Kasumi-1 (cell line): ENCODE measurements at places on chromosomes 13 and 19.
A peak's percentile ranks its signal among the peaks of the same experiment; 100 is the strongest.

DNA sequence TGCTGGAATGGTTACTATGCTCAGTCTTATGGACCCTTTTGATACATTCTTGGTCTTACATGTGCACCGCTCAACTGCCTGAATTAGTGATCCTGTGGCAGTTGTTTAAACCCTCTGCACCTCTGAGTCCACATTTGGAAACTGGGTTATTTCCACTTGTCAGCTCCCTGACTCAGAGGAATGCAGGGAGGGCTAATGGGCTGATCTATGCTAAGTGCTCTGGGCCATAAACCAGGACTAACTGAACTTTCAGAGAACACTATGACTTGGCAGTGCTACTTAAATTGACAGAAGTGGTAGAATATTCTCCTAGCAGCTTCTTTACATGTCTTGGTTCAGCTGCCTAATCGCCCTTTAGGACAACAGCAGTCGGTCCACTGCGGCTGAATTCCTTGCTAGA, 26.8 kb upstream of the MED4 start:
- DNase-seq: no peak

GRCh38 chr19:48310227-48310626, 15.1 kb upstream of the EMP3 start:
- DNase-seq: no peak

DNA sequence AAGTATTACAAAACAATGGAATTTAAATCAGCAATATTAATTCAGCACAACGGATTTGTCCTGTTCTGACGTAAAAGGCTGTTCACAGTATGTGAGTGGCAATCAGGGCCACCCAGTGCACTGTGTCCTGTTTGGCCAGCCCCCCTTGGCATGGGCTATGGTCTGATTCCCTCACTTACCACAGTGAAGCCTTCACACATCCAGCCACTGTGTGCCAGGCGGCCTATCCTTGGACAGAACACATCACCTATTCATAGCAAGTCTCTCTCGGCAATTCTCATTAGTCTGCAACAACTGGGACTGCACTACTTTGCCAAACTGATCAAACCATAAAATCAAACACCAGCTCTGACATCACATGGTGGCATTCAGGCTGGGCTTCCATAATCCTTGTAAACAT, 221.5 kb upstream of the TSHZ3 start:
- no peak for DNase-seq

DNA sequence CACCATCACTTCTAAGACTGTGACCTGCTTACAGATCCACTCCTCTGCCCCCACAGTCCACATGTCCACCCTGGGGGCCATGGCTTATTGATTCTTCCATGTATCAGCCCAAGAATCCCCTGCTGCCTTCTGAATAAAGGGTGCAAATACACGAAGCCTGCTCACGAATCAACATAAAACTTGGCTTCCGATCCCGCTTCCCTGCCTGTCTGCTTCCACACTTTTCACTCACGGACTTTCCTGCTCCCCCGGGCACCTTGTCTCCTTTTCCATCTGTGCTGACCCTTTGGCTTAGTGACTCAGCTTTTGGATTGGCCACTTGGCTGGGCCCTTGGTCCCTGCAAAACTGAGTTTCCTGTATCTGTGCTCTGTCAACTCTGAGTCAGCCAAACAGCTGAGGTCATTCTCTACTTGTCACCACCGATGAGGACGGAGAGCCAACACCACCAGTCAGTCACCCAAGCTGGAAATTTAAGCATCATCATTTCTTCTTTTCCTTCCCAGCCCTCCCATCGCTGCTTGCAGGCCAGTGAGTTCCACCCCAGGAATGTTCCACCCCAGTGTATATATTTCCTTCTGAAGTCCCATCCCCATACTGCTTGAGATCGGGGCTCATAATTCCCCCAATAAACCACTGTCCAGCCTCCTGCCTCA, 11.4 kb upstream of the USP12 start:
- DNase-seq: no peak

DNA sequence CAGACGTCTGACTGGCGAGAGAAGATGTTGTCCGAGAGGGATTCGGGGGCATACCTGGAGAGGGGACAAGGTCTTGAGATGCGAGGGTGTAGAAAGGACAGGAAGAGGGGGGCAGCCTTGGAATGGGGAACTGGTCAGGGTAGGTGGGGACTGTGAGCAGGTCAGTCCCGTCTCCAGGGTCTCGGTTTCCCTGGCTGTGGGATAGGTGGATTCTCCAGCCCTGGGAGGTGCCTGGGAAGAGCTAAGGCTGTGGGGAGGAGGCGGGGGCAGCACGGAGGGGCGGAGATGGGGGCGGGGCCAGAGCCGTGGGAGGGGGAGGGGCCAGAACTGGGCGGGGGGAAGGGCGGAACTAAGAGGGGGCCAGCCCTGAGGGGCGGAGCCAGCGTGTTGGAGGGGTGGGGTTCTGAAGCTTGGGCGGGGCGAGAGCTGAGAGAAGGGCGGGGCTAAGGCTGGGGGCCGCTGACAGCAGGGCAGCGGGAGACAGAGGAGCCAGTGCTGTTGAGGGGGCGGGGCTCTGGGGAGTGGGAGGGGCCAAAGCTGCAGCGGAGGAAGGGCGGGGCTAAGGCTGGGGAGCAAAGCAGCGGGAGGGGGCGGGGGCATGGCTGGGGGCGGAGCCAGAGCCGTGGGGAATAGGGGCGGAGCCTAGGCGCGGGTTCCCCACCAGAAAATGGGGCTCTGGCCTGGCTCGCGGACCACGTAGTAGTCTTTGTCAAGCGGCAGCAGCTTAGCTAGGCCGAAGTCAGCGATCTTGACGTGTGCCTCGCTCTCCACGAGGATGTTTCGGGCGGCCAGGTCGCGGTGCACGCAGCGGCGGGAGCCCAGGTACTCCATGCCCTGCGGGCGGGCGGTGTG, 9.5 kb upstream of the INSL3 start:
- DNase-seq: no peak

DNA sequence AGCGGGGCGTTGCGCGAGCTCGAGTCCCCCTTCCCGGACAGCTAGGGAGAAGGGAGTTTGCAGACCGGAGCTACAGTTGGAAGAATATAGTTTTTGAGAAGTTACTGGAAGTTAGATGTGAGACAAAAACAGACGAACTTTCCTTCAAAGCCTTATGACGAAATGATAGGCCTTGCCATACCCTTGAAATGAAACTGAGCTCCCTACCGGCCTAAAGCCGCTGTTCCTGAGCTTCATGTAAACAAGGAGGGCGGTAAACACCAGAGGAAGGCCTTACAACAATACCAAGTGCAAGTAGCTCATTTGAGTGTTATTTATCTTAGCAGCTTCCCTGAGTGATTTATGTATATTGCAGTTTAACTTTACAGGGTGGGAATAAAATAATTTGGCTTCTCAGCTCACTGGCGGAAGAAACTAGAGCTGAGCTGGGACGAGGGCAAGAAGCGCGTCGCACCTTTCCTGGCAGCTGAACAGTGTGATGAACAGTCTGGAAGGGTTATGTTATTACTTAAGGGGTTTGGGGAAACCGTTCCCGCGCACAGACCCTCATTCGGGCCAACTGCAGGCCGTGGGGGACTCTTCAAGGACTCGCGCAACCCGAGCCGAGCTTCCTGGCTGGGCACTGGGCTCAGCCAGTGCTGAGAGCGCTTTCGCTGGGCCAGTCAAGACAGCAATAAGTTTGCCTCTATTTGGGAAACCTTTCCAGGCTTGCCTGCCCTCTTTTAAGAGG, 111.2 kb downstream of the KCNRG start:
- peak; percentile 54 for DNase-seq

DNA sequence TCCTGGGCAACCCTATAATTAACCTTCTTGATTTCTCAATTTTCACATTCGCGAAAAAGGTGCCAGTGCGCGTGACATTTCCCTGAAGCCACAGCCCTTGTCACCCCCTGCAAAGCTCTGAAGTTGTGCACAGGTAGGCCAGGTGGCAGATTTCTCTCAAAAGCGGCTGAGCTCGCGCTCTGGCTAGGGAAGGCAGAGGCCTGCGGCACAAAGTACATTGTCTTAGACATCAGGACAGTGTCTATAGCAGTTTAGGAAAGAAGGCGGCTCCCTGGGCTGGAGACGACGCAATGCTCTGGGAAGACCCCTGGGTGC, 42.9 kb upstream of the ZNF14 start:
- no peak for DNase-seq

- peak; percentile 79 for DNase-seq
Measured at GRCh38 chr13:46296115-46296822, 84.5 kb downstream of the LRRC63 start.

GRCh38 chr19:18774782-18775444, 16.2 kb downstream of the COMP start:
- DNase-seq: no peak

DNA sequence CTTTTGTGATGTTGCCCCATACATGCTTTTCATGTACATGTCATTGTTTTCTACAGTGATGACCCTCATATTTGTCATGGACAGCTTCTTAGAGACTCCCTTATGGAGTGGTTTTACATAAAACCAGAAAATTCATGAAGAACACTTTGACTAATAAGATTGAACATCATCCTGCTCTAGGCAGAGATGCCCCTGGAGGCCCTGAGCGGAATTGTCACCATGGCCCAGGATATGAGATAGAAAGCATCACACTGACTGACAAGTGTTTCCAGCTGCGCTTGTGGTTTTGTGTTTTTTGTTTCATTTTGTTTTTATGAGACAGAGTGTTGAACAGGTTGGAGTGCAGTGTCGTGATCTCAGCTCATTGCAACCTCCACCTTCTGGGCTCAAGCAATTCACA, 22.2 kb downstream of the ZNF701 start:
- no peak for DNase-seq

GRCh38 chr19:42176990-42177685, 40.3 kb downstream of the DEDD2 start:
- DNase-seq: peak; percentile 67

DNA sequence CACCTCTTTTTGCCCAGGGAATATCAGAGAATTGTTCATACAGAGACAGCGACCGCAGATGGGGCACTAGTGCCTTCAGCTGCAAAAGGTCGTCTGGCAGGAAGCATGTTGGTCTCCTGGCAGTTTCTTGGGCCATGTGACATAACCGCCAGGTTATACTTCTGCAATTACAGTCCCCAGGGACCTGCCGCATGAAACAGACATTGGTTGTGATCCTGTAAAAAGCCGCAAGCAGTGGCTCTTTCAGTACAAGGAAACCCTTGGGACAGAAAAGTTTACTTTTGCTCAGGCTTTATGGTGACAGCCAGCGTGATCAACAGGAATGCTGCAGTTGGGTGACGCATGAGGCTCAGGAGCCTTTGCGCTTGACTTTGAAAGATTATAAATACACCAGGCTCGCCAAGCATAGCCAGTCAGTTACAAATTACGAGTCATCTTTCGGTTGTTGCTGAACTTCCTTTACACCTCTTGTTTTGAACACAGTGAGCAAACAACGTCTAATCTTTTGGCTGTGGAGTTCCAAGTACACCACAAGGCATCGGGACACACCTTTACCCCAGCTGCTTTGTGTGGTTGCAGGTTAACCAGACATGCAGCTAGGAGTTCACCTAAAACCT, 50.5 kb upstream of the UBE2L5 start:
- DNase-seq: peak; percentile 79

- no peak for DNase-seq
Measured at GRCh38 chr13:48891586-48891985, 84.1 kb upstream of the FNDC3A start.

DNA sequence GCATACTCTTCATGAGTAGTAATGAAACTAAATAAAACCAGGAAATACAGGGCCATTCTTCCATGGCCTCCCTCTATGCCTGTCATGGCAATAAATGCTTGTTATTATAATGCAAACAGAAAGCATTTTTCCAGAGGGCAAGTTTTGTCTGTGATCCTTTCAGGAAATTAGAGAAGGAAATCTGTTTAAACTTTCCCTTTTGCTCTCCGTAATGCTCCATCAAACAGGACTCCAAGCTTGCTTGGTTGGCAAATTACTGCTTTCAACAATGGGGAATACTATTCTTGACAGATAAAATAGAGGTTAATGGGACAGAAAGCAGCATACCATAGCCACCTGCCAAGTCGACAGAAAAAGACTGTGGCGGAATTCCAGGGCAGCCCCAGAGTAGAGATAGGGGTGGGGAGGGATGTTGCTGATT, 252.5 kb downstream of the LHFPL6 start:
- no peak for DNase-seq

- no peak for DNase-seq
Measured at GRCh38 chr13:26424181-26424580, 133.3 kb upstream of the WASF3 start.

DNA sequence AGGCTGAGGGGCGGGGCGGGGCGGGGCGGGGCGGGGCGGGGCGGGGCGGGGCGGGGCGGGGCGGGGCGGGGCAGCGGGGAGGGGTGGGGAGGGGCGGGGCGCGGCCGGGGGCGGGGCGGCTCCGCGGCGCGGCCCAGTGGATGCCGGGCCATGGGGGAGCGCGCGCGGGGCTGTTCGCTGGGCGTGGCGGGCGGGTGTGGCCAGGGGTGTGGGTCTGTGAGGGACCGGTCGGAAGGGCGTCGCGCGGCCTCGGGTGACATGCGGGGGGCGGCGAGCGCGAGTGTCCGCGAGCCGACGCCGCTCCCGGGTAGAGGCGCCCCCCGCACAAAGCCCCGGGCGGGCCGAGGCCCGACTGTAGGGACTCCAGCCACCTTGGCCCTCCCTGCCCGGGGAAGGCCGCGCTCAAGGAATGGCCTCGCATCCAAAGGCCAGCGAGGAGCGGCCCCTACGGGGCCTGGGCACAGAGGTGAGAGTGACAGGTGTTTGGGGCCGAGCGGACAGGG, at the start of gene ZFP28:
TSS of gene ZFP28 (plus strand) at position 188 of the 503 bp plus-strand sequence. CDS start at position 259, 71 bp downstream.
- no peak for DNase-seq

- DNase-seq: no peak
Measured at GRCh38 chr13:26095338-26095737, 43.5 kb upstream of the SHISA2 start.

DNA sequence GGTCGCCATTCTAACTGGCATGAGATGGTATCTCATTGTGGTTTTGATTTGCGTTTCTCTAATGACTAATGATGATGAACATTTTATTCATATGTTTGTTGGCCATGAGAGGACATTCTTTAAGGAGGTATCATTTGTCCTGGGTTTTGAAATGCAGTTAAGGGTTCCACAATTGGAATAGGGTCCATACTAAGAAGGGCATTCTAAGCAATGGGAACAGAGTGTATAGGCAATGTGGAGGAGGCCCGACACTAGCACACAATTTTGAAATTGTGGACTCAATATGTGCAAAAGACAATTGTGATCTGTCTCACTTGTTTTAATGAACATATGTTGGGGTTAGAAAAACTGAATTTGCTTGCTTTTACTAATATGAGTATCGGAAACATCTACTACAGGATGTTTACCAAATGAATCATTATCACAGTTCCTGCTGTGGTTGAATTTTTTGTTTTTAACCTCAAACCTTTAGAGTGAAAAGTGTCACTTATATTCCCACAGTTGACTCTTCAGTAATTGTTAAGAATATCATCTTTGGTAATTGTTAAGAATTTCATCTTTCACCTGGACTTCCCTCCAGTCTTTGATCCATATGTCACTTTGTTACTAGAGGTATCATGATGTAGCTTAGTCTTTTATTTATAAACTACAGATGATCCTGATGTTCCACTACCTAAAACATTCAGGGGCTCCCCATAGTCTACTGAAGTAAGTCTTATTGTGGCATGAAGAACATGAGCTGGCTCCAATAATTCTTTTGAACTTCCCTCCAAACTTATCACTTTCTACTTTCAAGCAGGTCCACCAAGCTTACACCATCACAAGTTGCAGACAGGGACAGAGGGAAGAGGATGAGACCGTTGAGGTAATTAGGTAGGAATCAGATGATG, 109.7 kb upstream of the KLF12 start:
- no peak for DNase-seq
